ENCODE measurements at places on chromosomes 5 and 9.
A peak's percentile ranks its signal among the peaks of the same experiment; 100 is the strongest.

DNA sequence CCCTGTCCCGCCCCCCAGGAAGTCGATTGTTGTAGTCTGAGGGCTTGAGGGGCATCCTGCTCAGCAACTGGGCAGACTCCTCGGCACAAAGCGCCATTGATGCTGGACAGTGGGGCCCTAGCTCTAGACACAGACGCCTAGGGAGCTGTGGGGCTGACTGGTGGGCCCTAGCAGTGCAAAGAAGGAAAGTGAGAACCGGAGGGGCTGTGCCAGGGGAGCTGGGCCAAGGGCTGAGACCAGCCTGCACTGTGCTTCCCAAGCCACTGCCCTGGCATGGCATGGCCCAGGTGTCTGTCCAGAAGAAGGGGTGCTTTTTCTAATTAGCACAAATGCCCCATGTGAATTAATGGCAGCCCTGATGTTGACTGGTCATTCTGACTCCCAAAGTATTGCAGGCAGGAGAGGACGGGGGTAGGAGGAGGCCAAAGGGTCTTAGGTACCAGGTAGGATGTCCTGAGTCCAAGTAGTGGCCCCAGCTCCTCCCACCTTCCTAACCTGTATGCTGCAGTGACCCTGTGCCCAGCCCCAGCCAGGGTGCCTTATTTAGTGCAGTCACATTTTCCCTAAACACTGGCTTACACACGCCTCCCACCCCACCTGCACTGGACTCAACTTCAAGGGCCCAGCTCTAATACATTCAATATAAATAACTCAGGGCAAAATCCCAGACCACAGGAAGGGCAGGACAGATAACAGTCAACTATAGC lies 15.9 kb downstream of the TCF7 start:
- no peak for DNase-seq

GRCh38 chr9:127336086-127336485 lies 60.9 kb upstream of the SLC2A8 start:
- peak; percentile 38 for DNase-seq

GRCh38 chr5:160548949-160549645 lies 127.4 kb downstream of the PTTG1 start:
- peak; percentile 58 for DNase-seq

DNA sequence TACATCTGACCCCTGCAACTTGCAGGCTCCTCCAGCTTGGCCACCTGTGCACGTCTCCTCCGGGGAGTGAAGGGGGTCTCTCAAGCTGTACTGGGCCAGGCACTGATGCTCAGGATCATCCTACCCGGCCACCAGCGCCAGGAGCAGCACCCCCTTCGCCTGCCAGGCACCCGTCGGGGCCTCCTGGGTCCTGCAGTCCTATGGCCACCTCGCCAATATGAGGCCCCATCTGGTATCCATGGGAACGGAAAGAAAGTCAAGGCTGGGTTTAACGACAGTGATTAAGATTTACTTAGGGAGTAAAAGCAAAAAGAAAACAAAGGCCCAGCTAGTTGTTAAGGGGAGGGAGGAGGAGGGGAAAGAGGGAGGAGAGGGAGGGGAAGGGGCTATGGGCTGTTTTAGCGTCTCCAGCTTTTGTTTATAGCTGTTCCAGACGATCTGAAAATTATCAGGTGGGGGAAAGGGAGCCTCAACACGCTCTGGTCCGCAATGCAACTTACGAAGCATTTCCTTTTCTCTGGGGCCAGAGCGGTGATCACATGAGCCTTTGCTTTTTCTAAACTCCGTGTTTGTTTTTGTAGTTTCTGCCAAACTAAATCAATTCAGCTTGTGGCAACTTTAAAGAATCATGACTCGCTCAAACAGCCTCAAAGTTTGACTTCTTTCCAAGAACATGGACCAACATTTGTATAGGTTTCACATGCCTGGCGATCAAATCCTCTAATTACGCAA lies 132.4 kb downstream of the ROR2 start:
- DNase-seq, result peak; percentile 6

DNA sequence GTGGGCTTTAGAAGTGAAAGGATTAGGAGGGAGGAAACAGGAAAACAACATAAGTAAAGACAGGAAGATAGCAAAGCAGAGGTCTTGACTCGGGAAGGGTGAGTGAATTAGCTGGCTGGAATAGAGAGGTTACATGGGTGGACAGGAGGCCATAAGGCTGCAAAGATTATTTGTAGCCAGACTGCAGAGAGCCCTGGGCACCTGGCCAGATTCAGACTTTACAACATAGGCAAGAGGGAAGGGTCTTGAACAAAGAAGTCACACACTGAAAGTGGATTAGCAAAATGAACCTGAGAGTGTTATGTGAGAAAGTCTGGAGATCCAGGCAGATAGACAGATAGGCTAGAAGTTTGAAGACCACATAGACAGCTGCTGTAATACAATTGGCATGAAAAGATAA lies 29.7 kb upstream of the CER1 start:
- DNase-seq, result no peak

GRCh38 chr9:120891884-120892747 lies 15.1 kb upstream of the PHF19 start:
- DNase-seq, result no peak

DNA sequence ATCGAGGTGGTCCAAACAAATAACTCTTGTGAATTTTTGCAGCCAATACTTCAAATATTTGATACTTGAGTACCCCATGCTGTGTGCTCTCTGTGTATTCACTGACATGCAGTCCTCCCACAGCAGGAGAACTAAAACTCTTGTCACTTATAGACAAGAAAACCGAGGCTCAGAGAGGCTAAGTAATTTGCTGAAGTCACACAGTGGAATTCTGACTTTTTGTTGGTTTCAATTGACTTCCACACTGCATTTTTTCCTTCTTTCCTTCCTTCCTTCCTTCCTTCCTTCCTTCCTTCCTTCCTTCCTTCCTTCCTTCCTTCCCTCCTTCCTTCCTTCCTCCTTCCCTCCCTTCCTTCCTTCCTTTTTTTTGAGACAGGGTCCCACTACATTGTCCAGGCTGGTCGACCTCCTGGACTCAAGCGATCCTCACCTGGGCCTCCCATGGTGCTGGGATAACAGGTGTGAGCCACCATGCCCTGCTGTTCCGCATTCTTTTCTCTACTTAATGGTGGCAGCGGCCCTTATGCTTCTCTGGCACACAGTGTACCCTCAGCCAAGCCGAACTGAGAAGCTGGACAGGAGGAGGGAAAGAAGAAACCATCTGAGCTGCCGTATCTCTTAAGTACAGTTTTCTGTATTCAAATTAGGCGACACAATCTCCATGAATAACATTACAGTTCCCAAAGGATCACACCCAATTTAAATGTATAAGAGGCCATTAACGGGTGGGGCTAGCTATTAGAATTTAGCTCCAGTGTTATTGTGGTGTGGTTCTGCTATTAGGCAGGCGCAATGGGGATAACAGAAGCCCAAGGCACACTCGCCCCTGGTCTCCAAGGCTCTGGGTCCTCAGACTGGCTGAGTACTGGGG lies 38.4 kb upstream of the GRHPR start:
- DNase-seq, result no peak

DNA sequence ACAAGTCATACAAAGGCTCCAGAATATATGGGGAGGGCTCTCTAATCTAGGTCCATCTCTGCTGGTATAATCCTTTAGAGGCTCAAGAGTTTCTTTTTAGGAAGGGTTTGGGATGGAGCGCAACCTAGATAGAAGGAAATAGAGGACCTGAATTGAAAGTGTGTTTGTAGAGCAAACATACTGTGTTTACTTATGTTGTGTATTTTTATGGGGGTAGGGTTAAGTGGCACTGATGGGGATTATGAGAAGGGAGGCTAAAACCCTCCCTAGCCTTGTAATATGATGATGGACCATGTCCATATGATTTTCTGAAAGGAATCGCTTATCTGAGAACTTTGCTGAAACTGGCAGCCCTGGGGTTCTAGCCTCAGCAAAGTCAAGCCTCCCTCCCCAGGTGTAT lies 4.4 kb upstream of the ELL2 start:
- no peak for DNase-seq
